ENCODE measurements at places on chromosomes 6 and 20.

- DNase-seq, result no peak
Measured at GRCh38 chr6:32267035-32267434, 43.2 kb upstream of the NOTCH4 start.

DNA sequence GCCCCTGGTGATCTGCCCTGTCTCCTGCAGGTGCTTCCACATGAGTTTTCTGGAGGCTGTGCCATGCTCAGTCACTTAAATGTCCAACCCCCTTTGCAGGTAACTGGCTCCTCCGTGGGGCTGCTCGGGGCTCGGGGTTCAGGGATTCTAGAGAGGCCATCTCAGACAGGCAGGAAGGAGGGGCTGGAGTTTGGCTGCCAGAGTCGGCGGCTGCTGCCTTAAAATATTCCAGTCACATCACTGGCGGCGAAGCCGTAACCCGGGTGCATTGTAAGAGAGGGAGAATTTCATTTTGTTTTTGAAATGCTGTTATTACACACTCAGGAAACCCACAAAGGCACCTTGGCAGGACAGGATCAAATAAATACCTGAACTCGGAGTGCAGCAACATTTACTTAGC, 212.9 kb upstream of the PMEPA1 start:
- no peak for DNase-seq

DNA sequence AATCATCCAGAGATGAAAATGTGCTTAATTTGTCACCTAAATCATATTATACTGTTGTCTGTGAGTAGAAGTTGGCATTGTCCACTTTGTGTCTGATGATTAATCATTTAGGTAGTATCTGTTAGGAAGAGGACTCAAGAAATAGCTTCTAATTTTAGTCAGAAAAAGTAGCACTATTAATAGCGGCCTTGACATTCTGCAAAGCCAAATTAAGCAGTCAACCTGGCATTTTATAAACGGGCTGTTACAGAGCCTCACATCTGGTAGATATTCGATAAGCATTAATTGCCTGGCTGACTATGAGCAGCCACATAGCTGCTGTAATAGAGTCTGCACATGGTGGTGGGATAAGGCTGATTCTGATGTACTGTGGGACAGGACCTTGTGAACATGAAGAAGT, 99.5 kb downstream of the KLHL32 start:
- DNase-seq, result no peak

GRCh38 chr6:144753023-144753705, 468.0 kb downstream of the UTRN start:
- DNase-seq, result no peak

- peak; percentile 4 for DNase-seq
Measured at GRCh38 chr20:20611167-20611566, 101.3 kb downstream of the RALGAPA2 start.

DNA sequence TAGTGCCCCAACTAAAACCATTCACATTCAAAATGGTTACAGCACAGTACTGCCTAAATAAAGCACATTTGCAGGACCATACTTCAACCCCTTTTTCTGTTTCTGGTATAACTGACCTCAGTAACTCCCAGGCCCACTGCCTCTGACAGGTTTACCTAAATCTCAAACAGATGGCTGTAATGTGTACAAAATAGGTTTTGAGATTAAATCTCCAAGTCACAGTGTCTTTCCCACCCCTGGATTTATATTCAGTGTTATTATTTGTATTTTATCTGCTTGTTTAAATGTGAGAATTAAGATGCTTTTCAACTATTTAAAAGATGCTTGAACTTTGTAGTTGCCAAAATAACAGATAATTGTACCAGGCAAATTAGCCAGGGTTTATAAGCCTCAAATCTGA, 4.7 kb upstream of the KIF6 start:
- no peak for DNase-seq

GRCh38 chr6:65638047-65638831, 68.8 kb downstream of the EYS start:
- DNase-seq, result no peak

DNA sequence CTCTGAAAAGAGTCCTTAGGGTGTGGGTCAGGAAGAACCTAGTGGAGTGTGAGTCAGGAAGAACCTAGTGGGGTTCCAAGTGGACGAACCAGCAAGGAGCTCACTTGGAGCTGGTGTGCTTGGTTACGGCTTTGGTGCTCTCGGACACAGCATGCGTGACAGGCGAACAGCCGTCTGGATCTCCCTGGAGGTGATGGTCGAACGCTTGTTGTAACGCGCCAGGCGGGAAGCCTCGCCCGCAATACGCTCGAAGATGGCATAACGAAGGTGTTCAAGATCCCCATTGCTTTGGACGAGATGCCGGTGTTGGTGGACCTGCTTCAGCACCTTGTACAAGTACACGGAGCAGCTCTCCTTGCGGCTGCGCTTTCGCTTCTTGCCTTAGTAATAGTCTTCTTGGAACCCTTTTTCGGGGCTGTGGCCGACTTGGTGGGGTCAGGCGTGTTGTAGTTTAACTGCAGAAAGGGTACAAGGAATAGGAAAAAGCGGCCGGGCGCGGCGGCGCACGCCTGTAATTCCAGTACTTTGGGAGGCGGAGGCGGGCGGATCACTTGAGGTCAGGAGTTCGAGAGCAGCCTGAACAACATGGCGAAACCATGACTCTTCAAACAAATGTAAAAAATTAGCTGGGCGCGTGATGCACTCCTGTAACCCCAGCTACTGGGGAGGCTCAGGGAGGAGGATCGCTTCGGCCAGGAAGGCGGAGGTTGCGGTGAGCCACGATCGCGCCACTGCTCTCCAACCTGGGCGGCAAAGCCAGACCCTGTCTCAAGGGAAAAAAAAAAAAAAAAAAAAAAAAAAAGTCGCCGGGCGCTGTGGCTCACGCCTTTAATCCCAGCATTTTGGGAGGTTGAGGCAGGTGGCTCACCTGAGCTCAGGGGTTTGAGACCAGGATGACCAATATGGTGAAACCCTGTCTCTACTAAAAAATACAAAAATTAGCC, 48.0 kb downstream of the OR2B2 start:
- DNase-seq, result peak; percentile 57
